ENCODE measurements at places on chromosomes 1 and 21.

- no peak for DNase-seq
Measured at GRCh38 chr1:10915594-10915993, 96.9 kb upstream of the TARDBP start.

DNA sequence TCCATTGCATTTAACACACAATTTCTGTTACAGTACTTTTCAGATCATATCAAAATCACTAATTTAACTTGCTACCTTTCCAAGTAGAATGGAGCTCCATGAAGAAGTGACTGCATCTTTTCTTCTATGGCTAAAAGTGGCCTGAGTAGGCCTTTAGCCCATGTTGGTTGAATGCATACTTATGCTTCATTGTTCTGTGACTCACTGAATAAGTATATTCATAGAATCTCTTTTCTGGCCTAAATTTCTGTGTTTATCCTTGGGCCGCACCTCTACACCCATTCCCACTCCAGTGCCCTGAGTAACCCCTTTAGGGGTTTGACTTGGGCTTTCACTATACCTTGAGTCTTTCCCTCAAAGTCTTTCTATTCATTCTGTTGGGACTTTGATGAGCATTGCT, 42.1 kb upstream of the ARHGAP29 start:
- DNase-seq = no peak

DNA sequence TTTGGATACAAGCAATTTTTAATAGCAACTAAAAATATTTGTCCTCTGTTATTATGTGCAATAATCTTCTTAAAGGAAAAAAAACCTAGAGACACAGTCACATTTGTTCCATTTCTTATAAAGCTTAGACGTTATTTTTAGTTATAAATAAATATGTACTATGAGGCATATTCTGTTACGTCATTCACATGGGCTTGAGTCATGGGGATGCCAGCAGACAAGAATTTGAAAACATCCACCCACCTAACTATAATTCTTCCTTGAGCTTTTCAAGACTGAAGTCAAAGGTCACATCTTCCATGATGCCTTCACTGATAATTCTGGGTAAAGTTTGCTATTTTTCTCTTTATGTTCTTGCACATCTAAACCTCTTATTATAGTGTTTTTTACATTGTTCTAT, 268.8 kb downstream of the KCTD3 start:
- DNase-seq = no peak

- no peak for DNase-seq
Measured at GRCh38 chr1:20466273-20466672, 19.7 kb downstream of the CAMK2N1 start.

- DNase-seq = peak; percentile 73
Measured at GRCh38 chr1:108561689-108562326, 1.9 kb downstream of the EEIG2 start.

- DNase-seq = no peak
Measured at GRCh38 chr1:226427131-226427530, 19.2 kb upstream of the PARP1 start.

DNA sequence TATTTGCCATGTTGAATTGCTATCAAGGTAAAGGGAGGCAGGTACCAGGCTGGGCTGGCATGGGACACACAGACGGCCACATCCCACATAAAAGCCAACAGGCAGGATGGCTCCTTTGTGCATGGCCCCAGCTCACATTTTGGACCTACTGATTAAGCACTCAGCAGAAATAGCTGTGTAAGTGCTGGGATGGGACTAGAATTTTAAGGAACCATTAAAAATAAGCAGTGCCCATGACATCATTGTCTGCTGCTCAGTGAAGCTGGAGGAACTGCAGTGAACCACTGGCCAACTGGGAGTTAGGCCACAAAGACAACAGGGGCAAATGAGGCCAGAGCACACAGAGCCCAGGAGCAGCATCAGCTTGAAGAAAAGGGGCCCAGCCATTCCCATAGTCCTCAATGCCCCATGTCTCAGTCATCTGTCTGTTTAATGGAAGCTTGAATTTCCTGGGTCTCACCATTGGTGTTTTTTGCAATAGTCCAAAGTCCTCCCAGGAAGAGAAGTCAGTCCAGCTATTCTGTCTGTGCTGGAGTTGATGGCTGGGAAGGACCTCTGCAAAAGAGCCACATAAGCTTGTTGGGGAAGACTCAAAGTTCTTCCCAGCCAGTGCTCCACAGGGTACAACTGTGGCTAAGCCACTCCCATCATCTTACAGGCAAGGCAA, 45.3 kb upstream of the TNR start:
- no peak for DNase-seq

GRCh38 chr1:183239220-183239742, 53.2 kb downstream of the LAMC2 start:
- DNase-seq = no peak

- DNase-seq = no peak
Measured at GRCh38 chr1:116825207-116825719, 71.0 kb downstream of the CD2 start.

DNA sequence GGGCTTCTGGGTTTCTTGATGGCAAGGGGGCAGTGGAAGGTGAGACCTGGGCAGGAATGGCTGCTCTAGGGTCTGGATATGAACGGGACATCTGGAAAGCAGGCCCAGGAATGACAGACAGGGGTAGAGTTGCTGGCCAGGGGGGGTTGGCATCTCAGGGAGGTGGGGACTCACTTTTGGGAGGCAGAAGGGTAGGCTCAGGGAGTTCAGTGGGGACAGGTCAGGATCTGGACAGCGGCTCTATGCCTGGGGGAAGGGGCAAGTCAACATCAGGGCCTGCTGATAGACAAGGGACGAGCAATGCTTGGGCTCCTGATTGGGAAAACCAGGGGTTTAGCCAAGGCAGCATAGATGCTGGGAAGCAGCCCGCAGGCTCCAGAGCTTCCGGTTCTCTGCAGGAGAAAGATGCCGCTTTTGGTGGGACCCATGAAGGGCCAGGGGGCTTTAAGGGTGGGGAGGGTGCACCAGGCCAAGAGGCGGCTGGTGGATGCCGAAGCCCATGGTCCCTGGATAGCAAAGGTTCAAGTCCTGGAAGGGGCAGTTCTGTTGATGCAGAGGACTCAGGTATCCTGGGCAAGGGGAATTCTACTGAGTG, 21.9 kb downstream of the IGFN1 start:
- DNase-seq = no peak

- no peak for DNase-seq
Measured at GRCh38 chr21:31193761-31194160, 150.3 kb downstream of the TIAM1 start.

DNA sequence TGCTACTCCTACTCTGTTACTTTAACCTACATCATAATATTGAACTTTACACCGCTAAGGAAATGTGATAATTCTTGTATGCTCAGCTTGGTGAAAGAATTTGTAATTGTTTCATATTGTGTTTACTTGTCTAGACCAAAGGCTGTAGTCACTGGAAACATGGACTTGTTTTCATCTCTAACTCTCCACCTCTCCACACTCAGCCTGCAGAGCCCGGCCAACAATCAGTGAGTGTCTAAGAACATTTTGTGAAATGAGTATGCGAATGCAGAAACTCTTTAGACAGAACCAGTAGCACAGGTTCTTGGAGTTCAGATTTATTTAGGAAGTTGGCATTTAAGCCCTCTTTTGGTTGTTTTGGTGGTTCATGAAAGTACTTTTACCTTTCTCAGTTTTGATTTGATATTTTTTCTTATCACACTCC, 3.2 kb upstream of the RWDD3 start:
- no peak for DNase-seq

- no peak for DNase-seq
Measured at GRCh38 chr1:28956038-28956464, 41.7 kb downstream of the EPB41 start.

GRCh38 chr21:45448810-45449657, 44.1 kb downstream of the COL18A1 start:
- DNase-seq = no peak
